ENCODE measurements at places on chromosomes 12 and 14. TPM values are rescaled to one million over a fixed set of nuclear protein-coding genes. Genes with fewer than 3 reads are reported as not detected.
A peak's percentile ranks its signal among the peaks of the same experiment; 100 is the strongest.

DNA sequence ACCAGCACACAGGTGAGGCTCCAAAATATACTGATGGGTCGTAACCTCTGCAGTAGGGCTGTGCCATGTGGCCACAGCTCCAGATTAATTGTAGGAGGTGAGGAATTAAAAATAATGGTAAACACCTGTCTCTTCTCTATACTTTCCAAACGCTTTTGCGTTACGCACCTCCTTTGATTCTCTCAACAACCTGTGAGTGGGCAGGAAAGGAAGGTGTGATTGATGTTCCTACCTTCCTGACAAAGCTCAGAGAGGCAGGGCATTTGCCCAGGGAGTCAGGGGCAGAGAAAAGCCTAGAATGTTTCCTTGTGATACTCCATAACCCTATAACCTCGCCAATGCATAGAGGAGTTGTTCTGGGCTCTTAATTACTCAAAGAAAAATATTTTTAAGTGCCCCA lies 124.9 kb downstream of the PRMT8 start:
- DNase-seq = no peak

GRCh38 chr12:21831791-21832344 lies 57.4 kb upstream of the KCNJ8 start:
- no peak for DNase-seq

- no peak for DNase-seq
Observed at GRCh38 chr14:51188566-51189185, 51.4 kb upstream of the TMX1 start.

- DNase-seq = no peak
Observed at GRCh38 chr12:49031573-49032161, 13.1 kb upstream of the PRKAG1 start.

GRCh38 chr12:45973526-45973925 lies 16.8 kb downstream of the SCAF11 start:
- peak; percentile 42 for DNase-seq

DNA sequence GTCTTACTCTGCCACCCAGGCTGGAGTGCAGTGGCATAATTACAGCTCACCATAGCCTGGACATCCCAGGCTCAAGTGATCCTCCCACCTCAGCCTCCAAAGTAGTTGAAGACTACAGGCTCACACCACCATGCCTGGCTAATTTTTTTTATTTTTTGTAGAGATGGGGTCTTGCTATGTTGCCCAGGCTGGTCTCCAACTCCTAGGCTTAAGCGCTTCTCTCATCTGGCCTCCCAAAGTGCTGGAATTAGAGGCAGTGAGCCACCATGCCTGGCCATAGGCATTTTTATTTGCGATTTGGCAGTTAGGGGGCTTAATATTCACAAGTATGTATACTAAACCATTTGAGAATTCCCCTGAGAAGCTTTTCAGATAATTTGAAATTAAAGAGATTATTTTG lies 19.1 kb downstream of the PNMA1 start:
- no peak for DNase-seq

DNA sequence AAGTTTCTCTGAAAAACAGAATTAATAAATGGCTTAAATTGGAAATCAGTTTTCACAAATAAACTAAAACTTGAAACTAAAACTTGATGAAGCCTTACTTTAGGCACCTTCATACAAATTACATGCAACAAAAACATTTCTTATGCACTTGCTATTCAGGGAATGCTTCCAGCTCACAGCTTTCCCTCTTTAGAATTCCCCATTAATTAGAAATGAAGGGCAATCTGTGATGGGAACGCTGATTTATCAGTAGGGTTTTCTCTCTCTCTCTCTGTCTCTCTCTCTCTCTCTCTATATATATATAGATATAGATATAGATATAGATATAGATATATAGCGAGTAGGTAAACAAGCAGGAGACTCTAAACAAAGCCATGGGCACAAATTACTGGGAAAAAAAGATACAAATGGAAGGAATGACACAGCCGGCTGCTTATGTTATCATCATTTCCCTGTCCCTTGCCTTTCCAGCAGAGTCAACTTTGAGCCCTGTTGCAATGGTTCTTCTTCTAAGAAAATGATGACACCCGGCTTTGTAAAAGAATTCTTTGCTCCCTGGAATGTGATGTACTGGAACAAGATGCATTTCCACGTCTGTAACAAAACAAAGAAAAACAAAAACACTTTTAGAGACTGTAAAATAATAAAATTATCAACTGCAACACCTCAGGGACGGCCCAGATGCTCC lies 1121.6 kb upstream of the TMEM132C start:
- no peak for DNase-seq

DNA sequence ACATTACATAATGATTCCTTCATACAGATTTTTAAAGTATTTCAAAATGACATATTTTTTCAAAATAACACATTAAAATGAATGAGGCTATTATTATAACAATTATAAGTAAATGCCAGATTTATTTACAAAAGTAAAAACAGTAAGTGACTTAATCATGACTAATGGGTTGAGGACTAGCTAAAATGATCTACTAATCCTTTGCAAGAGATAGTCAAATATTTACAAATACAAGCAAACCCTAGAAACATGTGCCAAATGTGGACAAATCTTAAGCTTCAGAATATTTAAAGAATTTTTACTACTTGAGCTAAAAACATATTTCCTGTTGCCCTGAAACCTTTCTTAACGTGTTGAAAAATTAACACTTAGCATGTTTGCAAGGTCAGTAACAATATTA lies 74.8 kb downstream of the KIF21A start:
- no peak for DNase-seq

DNA sequence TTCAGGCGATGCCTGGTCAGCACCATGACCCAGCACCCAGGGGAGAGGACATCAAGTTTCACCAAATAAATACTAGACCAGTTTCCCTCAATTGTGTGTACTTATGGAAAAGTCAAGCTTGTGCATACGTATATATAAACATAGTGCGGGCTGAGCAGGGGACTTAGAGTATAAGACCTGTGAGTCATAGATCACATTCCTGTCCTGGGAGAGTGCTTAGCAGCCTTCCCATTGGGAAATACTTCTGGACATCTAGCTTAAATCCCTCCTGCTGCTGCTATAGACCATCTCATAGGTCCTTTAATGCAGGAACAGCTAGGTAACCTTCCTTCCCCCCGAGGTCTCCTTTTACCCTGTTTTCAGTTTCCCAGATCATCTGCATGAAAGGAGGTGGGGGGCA lies 51.9 kb downstream of the PRMT8 start:
- DNase-seq = no peak

- no peak for DNase-seq
Observed at GRCh38 chr12:132847363-132848356, 19.0 kb upstream of the GOLGA3 start.

DNA sequence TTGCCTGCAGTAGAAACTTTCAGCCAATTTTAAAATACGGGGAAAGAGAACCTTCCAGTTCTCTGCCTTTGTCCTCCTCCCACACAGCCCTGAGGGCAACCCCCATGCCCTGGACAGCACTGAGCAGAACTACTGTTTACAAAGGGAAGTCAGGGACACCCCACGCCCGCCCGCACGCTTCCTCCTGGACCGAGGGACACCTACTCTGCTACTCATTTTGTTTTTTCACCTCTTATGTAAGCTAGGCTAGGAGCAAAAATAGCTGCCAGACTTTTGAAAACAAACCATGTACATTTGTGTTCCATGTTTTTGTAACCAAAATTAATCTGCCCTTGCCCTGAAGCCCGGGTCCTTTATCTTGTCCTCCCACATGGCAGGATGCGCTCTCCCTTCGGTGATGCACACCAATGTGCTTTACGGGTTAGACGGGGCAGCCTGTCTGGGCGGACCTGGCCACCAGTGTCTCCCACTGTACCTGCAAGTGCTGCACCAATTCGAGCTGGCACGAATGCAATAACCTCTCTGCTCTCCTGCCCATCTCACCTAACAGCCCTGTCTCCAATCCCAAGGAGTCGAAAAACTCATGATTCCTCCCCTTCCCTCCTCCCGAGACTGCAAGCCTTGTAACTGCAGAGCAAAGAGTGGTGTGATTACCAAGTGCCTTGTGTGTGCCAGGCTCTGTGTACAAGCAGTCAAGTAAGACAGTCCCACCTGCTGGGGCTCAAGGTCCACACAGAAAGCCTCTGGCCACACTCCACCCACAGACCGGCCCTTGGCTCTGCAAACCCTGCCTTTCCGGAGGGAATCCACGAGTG lies 85.2 kb downstream of the CCDC88C start:
- no peak for DNase-seq

GRCh38 chr14:92507174-92507768 lies 6.3 kb upstream of the RIN3 start:
- peak; percentile 84 for DNase-seq

DNA sequence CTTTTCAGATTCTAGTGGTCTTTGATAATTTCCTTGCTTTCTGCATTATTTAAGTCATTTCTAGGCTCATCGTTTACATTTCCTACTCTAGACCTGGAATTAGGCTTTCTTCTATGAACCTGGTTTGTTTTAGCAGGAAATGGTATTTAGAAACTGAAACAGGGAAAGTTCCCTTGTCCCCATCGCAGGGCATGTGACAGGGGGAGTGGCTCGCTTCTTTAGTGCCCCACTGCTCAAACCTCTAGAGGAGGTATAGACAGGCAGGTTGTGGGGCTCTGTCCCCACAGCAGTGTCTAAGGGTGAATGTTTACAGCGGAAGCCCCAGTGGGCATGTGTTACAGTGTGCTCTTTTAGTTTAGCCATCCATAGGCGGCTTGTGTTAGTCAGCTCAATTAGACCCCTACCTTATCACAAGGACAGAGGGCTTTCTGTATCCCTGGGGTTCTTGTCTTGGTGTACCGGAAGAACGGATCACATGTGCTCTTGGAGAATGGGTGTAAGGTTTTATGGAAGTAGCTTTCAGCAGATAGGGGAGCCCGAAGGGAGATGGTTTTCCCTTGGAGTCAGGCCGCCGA lies 25.0 kb downstream of the IFT81 start:
- peak; percentile 61 for DNase-seq

DNA sequence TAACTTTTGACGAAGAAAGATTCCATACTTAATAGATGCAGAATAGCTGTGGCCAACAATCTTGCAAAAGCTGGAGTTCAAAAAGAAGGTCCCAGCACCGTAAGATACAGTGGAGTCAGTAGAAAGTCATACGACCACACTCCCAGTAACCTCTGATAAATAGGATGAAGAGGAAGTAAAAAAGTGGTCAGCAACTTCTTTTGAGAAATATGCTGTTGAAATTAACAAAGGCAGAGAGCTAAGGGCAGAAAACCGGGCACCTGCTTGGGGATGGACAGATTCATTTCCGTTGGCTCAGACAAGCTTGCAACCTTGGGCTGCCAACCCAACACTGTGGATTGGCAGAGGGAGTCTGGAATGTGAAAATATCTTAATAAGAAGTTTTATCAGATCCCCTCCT lies 40.0 kb downstream of the BTG1 start:
- DNase-seq = no peak

- DNase-seq = no peak
Observed at GRCh38 chr12:116087962-116088361, 189.5 kb downstream of the MED13L start.

DNA sequence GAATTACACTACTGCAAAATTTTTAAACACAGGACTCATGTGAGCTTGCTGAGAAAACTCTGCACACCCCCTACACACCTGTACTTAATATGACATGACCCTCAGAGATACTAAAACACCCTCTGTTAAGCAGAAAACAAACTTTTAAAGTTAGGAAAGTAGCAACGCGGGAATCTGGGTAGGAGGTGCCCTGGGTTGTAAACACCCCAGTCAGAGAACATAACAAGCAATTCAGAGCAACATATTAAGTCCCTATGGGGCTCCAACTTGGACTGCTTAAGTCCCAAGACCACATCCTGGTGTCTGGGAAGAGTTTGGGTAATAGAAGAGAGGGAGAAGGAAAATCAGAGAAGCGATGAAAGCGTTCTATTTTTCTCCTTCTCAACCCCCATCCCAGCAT lies 1.2 kb downstream of the ATF7 start:
- DNase-seq = no peak

DNA sequence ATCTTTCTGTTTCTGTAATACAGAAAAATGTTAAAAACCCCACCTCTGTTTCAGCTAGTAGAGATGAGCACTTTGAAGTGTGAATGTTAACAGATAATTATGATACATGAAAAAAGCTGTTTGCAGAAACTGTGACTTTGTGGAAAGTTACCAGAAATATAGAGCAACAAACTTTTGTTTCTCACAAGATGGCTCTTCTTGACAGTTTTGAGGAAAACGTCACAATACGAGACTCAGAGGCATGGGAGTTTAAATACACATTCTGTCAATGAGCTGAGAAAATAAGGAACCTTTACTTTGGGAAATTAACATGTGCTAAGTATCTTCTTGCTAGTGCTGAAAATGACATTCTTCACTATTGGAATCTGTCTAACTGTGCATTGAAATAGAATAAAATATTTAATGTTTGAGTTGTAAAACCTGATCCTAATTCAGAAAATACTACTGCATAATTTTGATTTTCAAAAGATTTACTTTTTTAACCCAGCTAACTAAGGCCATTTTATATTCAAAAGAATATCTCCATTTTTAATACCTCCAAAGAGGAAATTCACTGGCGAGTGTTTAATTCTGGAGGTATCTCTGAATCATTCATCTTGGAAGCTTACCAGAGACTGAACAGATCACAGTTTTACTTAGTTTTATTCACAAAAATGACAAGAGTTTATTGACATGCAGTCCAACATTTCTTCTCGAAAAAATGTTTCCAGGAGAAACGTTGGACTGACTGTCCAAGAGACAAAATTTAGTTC lies 308.9 kb upstream of the LRFN5 start:
- DNase-seq = no peak

DNA sequence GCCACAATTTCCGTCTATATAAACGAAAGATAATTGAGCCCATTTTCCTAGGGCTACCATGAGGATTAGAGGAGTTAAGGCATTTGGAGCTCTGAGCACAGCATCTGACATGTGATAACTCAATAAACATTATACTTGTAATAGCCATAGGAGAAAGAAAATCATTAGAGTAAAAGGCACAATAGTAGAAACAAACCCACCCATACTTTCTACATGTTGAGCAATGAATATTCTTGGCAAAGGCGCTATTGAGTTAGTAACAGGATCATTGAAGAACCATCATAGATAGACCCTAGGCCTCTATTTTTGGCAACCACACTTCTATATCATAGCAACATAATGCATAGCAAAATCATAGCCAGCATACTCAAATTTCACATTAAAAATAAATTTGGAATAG lies 664.1 kb downstream of the NOVA1 start:
- DNase-seq = no peak

Gene FKBP4
- total RNA-seq = 57.5 TPM

Gene POU6F1
- 62.6 TPM for total RNA-seq

Gene UNC119B
- total RNA-seq = 19.2 TPM

Gene ALG10
- 17.0 TPM for total RNA-seq

Gene GLS2
- 5.3 TPM for total RNA-seq

Gene RGS6
- total RNA-seq = not detected

Gene FSCB
- total RNA-seq = not detected

Measured in B cell (primary cell).